ENCODE measurements at places on chromosomes 2 and 18.

DNA sequence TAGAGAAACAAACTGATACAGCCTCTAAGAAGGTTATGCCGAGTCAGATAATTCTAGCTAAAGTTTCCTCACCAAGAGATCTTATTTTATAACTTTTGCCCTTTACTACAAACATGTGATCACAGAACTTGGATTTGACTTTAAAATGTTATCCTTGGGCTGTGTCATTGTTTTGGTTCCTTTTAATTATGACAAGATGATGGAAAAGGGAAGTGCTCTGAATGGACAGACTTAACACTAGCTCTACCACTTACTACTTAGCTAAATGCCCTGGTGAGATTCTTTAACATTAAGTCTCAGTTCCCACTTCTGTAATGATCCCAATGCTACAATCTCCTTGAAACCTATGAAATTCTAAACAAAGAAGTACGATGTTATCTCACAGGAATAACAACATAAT lies 69.9 kb downstream of the RTTN start:
- DNase-seq: no peak

DNA sequence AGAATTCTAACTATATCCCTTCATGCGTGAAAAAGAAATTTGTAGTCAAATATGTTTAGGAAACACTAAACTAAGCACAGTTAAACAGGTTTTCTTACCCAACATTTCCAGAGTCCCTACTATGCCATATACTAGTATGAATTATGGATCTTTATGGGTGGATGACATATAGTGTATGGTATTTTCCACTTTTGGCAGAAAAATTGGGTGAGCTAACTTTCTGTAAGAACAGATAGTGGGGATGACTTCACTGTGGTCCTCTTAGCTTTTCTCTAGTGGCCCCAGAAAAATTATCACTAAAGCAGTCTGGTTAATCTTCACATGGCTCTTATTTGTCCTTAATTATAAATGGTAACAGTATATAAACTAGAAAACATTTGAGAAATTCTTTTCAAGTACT lies 240.0 kb upstream of the GULP1 start:
- DNase-seq: no peak

GRCh38 chr2:177429688-177430325 lies 37.2 kb downstream of the AGPS start:
- DNase-seq: no peak

- no peak for DNase-seq
These were observed 9.1 kb upstream of the COL3A1 start for GRCh38 chr2:188964976-188965546.

DNA sequence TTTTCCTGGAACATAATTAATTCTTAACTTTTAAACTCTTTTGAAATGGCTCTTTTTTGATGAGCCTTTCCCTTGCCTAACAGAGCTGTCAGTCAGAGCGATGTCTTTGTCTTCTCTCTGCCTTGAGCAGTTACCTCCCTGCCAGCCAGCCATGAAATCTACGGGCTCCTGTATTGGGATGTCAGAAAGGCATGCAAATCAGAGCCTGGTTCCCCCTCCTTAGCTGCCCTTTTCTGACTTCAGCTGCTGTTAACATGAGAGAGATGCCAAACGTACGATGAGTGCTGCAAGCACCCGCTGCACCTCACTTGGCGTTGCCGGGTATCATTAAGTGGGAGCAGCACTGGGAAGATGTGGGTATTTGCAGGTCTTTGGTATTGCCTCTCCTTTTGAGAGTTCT lies 131.4 kb upstream of the BOD1L2 start:
- no peak for DNase-seq

DNA sequence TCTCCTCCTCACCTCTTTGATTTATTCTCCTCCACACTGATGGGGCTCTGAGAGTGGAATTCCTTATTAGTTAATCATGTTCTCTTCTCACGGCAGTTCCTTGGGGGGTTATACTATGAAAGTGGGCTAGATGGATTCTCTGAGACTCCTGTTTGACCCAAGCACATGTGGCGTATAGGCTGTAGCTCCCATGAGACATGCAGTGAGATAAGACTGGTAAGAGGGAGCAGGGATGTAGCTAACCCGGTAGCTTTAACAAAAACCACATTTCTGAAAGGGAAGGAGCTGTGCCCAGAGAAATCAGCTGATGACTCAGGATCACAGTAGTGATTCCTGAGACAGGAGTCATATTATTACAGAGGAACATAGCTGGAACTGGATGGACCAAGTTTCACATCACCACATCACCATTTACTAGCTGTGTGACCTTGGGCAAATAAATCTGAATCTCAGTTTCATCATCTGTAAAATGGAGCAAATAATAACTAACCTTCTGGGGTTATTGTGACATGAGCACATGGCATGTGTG lies 82.9 kb downstream of the CRIM1 start:
- no peak for DNase-seq

- no peak for DNase-seq
These were observed 26.4 kb downstream of the ETAA1 start for GRCh38 chr2:67423489-67423888.

DNA sequence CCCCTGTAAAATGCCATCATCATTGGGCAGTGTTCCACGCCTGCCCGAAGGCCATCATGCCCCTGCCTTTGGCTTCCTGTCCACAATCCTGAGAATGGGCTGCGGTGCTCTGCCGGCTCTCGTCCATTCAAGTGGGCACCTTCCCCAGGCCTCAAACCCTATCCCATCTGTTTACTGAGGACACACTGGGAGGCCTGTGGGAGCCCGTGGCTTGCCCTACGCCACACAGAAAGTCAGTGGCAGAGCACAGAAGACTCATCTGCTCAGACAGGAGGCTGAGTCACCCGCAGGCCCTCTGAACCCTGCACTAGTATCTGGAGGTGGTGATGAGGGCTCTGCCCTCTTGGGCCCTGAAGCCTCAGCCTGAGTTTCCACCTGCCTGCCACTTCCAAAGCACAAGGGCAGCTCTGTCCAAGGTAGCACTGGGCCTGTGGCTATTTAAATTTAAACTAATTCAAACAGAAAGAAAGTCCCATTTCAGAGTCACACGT lies 19.1 kb upstream of the ANKRD53 start:
- DNase-seq: no peak

Measured in caudate nucleus (tissue), 63 donors.